ENCODE measurements at places on chromosomes 12 and 14.

- DNase-seq: no peak
These were observed 6.9 kb downstream of the TBC1D15 start for GRCh38 chr12:71846322-71846940.

- DNase-seq: no peak
These were observed 123.2 kb downstream of the CHST11 start for GRCh38 chr12:104579718-104580495.

DNA sequence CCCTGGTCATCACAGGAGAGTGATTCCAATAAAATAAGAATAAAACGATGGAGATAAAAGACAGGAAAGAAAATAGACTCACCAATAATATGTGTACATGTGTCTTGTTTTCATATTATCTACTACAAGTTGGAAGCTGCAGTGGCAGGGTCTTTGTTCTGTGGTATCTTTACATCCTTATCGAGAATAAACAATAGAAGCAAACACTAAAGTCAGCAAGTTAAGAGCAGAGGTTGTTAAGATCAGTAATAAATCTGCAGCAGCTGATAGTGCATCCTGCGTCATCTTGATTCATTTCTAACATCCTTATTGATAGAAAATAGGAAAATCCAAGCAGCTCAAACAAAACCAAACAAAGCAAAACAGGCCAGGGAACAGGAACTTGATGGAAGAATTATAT, 107.4 kb downstream of the RPS29 start:
- no peak for DNase-seq

GRCh38 chr12:103139876-103140275, 182.4 kb downstream of the ASCL1 start:
- DNase-seq: no peak

GRCh38 chr12:77384941-77385340, 319.6 kb upstream of the E2F7 start:
- no peak for DNase-seq

DNA sequence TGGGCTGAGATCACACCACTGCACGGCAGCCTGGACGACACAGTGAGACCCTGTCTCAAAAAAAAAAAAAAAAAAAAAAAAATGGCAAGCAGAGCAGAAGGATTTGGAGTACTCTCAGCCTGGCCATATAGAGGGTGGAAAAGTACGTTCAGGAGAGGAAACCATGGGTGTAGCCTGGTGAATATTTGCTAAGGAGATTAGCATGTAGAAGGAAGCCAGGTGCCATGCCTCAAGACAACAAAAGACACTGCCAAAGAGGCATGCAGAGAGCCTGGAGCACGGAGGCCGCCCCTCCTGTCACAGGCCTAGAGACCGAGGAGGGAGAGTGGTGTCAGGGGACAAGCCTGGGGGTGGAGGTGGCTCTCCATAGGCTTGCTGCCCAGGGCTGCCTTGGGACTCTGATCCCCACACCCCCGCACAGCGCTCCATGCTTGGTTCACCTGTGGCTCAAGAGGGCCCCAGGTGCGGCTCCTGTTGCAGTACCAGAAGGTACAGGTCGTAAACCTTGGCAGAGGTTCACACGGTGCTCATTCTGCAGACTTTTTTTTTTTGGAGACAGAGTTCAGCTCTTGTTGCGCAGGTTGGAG, 27.9 kb upstream of the DEGS2 start:
- DNase-seq: no peak

DNA sequence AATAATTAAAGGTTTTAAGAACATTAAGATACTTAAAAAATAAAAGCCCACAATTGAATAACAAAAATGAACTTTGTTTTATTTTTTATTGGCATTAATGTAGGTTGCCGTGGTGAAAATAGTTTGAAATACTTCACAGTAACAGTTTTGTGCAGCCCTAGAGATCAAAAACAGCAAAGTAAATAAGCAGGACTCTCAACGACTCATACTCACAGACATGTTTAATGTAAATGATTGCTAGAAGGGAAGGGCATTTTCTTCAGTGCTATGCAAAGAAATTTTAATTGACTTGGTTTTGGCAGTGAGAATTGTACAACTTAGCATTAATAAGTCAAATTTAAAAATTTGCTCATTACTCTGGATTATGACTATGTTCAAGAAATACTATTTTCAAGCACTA, 16.0 kb downstream of the TRMT5 start:
- no peak for DNase-seq
